Mesothelial cell of epicardium (in vitro differentiated cells): ENCODE measurements at places on chromosomes 12 and 14.

DNA sequence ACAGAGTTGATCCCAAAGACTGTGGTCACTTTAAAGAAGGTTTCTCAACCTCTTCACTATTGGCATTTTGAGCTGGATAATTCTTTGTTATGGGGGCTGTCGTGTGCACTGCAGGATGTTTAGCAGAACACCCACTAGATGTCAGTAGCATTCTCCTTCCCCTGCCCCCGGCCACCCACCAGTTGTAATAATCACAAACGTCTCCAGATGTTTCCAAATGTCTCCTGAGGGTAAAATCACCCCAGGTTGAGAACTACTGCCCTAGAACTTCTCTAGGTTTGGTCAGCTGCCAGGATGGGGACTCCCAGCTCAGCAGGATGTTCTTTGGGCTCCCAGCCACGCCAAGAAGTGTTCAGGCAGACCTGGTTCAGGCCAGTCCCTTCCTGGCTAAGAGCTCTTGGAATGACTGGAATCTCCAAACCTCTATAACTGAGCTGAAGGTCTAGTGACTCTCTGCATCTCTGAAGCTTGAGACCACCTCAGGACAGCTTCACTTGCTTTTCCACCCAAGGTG lies 12.5 kb upstream of the AJUBA start:
- DNase-seq = no peak

DNA sequence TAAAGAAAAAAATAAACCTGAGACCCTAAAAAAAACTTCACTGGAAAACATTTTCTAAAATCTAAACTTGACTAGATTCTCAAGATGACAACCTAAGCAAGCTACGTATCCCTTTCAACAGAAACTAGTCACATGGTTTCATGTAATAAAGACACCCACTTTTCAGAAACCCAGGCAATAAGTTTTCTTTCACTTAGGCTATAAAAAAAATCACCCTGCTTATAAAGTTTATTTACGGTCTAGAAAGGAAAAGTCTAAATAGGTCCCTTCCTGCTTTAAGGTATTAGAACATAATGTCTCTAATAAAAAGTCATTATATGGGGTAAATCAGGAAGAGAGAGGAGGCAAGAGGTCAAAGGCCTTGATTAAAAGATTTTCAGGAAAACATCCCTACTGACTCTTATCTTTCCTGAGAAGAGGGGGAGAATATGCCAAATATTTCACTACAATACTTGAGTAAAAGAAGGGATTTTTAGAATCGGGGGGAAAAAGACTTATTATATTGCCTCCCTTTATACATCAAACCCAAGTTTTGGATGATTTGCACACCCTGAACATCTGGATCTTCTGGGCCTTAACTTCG lies 9.5 kb downstream of the CLIP1 start:
- no peak for DNase-seq

- no peak for DNase-seq
Observed at GRCh38 chr12:128801879-128802391, 21.8 kb downstream of the SLC15A4 start.

DNA sequence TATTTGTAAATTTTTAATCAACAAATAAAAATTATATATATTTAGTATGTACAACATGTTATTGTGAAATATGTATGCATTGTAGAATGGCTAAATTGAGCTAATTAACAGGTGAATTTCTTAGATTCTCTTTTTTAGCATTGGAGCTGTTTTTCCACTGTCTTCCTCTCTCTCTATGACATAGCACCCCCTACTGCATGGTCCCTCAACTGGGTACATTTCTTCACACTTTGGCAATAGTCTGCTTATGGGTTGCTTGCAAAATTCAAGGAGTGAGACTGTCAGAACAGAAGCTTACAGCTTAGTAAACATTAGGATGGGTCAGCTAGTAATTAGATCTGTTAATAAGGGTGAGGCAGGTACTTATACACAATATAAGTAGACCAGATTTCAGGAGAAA lies 658.5 kb upstream of the MGAT4C start:
- DNase-seq = no peak

- no peak for DNase-seq
Observed at GRCh38 chr14:104148433-104149277, 10.3 kb downstream of the KIF26A start.
